ENCODE measurements at places on chromosomes 1 and 21.

GRCh38 chr1:92031281-92032110 lies 1.7 kb downstream of the EPHX4 start:
- peaks cover 2% of the 10 kb centered on the region for H3K4me1 ChIP-seq
- no peak overlapping the region for H3K27ac ChIP-seq
- no peak for DNase-seq
- H3K27me3 ChIP-seq: peaks cover 64% of the 10 kb centered on the region
- no peak overlapping the region for H3K4me3 ChIP-seq

GRCh38 chr1:89701746-89702241 lies 68.9 kb downstream of the LRRC8C start:
- H3K4me3 ChIP-seq: no peak overlapping the region
- H3K4me1 ChIP-seq: peaks cover 40% of the 10 kb centered on the region
- peaks cover 5% of the 10 kb centered on the region for H3K36me3 ChIP-seq
- DNase-seq: no peak

- peaks cover 11% of the 10 kb centered on the region for H3K4me1 ChIP-seq
- H3K36me3 ChIP-seq: no peaks in the 10 kb centered on the region
- no peak overlapping the region for H3K27ac ChIP-seq
- DNase-seq: no peak
Observed at GRCh38 chr1:26996024-26996423, 2.5 kb downstream of the TRNP1 start.

- no peaks in the 10 kb centered on the region for H3K27me3 ChIP-seq
- no peak overlapping the region for H3K4me3 ChIP-seq
- H3K36me3 ChIP-seq: no peaks in the 10 kb centered on the region
- no peak overlapping the region for H3K27ac ChIP-seq
Observed at GRCh38 chr1:65417729-65418128, 2.7 kb upstream of the LEPR start.

DNA sequence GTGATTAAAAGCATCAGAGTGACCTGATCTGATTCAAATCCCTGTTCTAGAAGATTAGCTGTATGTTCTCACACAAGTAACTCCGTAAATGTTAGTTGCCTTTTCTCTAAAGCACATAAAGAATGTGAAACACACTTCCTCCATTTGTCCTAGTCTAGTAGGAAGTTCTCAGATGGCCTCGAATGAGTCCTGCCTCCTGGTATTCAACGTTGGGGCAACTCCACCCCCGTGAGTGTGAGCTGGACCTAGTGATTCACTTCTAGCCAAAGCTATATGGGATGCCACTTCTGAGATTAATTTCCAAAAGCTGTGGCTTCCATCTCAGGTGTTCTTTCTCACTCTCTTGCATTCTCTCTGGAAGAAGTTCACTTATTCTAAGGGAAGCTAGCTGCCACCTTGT lies 267.6 kb downstream of the GPATCH2 start:
- no peak overlapping the region for H3K27ac ChIP-seq
- peaks cover 5% of the 10 kb centered on the region for H3K27me3 ChIP-seq
- DNase-seq: no peak
- H3K4me1 ChIP-seq: no peaks in the 10 kb centered on the region
- no peaks in the 10 kb centered on the region for H3K36me3 ChIP-seq

GRCh38 chr1:20426923-20427322 lies 59.1 kb downstream of the CAMK2N1 start:
- H3K36me3 ChIP-seq: no peaks in the 10 kb centered on the region
- no peak for DNase-seq
- H3K27me3 ChIP-seq: peaks cover 37% of the 10 kb centered on the region
- H3K27ac ChIP-seq: no peak overlapping the region
- H3K4me1 ChIP-seq: no peaks in the 10 kb centered on the region

DNA sequence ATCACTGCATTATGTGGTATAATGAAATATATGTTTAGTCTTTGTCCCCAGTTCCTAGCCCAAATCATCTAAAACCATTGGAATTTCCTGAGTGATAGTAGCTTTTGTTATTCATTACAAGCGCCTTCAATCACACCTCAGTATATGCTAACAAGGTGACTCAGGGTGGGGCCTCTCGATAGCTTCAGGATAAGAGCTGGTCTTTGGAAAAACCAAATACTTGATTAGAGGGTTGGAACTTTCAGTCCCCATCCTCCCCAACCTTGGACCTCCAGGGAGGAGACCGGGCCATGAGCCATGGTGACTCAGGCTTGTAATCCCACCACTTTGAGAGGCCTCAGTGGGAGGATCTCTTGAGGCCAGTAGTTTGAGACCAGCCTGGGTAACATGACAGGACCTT lies 5.1 kb upstream of the BRDT start:
- no peak overlapping the region for H3K27ac ChIP-seq
- DNase-seq: no peak
- no peak overlapping the region for H3K4me3 ChIP-seq
- no peaks in the 10 kb centered on the region for H3K36me3 ChIP-seq
- peaks cover 13% of the 10 kb centered on the region for H3K4me1 ChIP-seq

- peaks cover 60% of the 10 kb centered on the region for H3K4me1 ChIP-seq
- peak overlapping the region; percentile 6 for H3K27ac ChIP-seq
- H3K27me3 ChIP-seq: no peaks in the 10 kb centered on the region
- peaks cover 20% of the 10 kb centered on the region for H3K36me3 ChIP-seq
- H3K4me3 ChIP-seq: peak overlapping the region; percentile 56
Observed at GRCh38 chr1:54400329-54400728, 5.9 kb downstream of the SSBP3 start.

- no peaks in the 10 kb centered on the region for H3K4me1 ChIP-seq
- peak overlapping the region; percentile 39 for H3K27ac ChIP-seq
- H3K36me3 ChIP-seq: peaks cover 4% of the 10 kb centered on the region
- H3K4me3 ChIP-seq: no peak overlapping the region
- H3K27me3 ChIP-seq: peaks cover 38% of the 10 kb centered on the region
- no peak for DNase-seq
Observed at GRCh38 chr1:202247837-202248795, 54.5 kb downstream of the LGR6 start.

GRCh38 chr1:44408212-44408582 lies 3.1 kb downstream of the RNF220 start:
- no peak for DNase-seq
- peaks cover 5% of the 10 kb centered on the region for H3K36me3 ChIP-seq
- peaks cover 17% of the 10 kb centered on the region for H3K4me1 ChIP-seq
- H3K4me3 ChIP-seq: peak overlapping the region; percentile 78
- H3K27ac ChIP-seq: no peak overlapping the region

GRCh38 chr1:206772243-206772937 lies at the start of gene IL10:
Gene IL10, minus strand, starts transcription at chr1:206772494. Its CDS starts 59 bp downstream, at chr1:206772435.
- H3K27me3 ChIP-seq: no peaks in the 10 kb centered on the region
- H3K36me3 ChIP-seq: no peaks in the 10 kb centered on the region
- no peak for DNase-seq
- H3K27ac ChIP-seq: peak within 1 kb of the TSS; percentile 65
- no peak within 1 kb of the TSS for H3K4me3 ChIP-seq

GRCh38 chr1:185257950-185258208 lies 59.2 kb downstream of the IVNS1ABP start:
- H3K36me3 ChIP-seq: peaks cover 4% of the 10 kb centered on the region
- H3K4me1 ChIP-seq: peaks cover 6% of the 10 kb centered on the region
- no peak for DNase-seq
- no peaks in the 10 kb centered on the region for H3K27me3 ChIP-seq
- H3K4me3 ChIP-seq: no peak overlapping the region

DNA sequence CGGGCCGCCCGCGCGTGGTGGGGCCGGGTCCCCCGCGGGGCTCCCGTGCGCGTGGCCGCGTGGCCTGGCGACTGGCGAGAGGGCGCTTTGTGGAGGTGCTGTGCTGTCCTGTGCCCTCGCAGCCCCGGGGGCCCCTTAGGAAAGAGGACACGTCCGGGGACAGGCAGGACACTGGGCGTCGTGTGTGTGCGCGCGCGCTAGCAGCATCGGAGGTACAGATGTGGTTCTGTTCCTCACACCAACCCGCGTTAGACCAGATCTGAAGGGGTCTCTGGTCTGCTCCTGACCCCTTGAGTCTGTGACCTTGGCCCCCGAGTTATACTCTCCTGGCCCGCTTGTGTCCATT lies 489 bp downstream of the ACTN2 start:
- H3K4me3 ChIP-seq: peak overlapping the region; percentile 83
- H3K4me1 ChIP-seq: peaks cover 10% of the 10 kb centered on the region
- H3K36me3 ChIP-seq: peaks cover under 1% of the 10 kb centered on the region
- DNase-seq: no peak

- no peak overlapping the region for H3K27ac ChIP-seq
- H3K27me3 ChIP-seq: peaks cover 7% of the 10 kb centered on the region
- H3K4me3 ChIP-seq: no peak overlapping the region
- no peaks in the 10 kb centered on the region for H3K36me3 ChIP-seq
Observed at GRCh38 chr1:108012553-108012952, 47.6 kb upstream of the VAV3 start.

GRCh38 chr1:230074270-230074669 lies 7.2 kb downstream of the GALNT2 start:
- H3K4me1 ChIP-seq: peaks cover 38% of the 10 kb centered on the region
- peaks cover 2% of the 10 kb centered on the region for H3K36me3 ChIP-seq
- H3K27ac ChIP-seq: no peak overlapping the region
- H3K27me3 ChIP-seq: no peaks in the 10 kb centered on the region
- no peak for DNase-seq

DNA sequence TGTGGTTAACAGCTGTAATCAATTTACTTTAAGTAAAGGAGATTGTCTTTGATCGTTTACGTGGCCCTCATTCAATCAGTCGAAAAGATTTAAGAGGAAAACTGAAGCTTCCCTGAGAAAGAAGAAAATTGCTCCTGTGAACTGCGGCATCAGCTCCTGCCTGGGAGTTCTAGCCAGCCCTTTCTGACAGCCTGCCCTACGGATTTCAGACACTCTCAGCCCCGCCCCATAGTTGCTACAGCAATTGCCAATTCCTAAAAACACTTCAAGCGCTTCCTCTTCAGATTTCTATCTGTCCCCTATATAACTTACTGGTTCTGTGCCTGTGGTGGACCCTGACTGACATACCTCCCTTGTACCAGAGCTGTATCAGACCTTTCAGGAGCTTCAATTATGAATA lies 277.6 kb downstream of the DSCAM start:
- H3K36me3 ChIP-seq: no peaks in the 10 kb centered on the region
- H3K27ac ChIP-seq: no peak overlapping the region
- no peaks in the 10 kb centered on the region for H3K27me3 ChIP-seq
- DNase-seq: no peak
- no peaks in the 10 kb centered on the region for H3K4me1 ChIP-seq
- H3K4me3 ChIP-seq: no peak overlapping the region

DNA sequence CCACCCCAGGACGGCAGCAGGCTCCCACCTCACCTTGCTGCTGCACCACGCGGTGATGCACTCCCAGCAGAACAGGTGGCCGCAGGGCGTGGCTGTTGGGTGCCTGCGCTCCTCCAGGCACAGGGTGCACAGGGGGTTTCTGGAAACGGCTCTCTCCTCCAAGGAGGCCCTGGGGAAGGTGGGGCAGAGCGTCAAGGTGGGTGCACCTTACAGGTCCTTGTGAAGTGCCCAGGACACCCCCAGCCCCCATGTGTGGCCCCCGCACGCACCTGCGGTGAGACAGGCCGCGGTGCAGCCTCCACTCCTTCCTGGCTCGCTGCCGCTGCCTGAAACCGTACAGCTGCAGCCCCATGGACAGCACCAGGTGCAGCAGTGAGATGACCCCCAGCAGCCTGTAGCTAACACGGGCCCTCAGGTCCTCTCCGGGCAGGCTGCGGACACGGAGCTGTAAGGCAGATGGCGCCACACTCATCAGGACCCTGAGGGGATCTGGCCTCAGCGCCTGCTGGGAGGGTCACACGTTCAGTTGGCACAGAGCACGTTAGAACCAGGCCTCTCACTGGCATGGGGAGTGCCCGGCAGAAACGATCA lies 5.8 kb downstream of the PEX10 start:
- H3K27ac ChIP-seq: peak overlapping the region; percentile 74
- H3K4me1 ChIP-seq: peaks cover 15% of the 10 kb centered on the region
- H3K36me3 ChIP-seq: peaks cover under 1% of the 10 kb centered on the region

GRCh38 chr1:183886853-183887252 lies 81.9 kb downstream of the RGL1 start:
- H3K36me3 ChIP-seq: peaks cover 2% of the 10 kb centered on the region
- H3K4me3 ChIP-seq: no peak overlapping the region
- peaks cover 36% of the 10 kb centered on the region for H3K4me1 ChIP-seq
- peaks cover 17% of the 10 kb centered on the region for H3K27me3 ChIP-seq

GRCh38 chr1:239723776-239724367 lies 337.5 kb downstream of the CHRM3 start:
- H3K4me1 ChIP-seq: peaks cover 32% of the 10 kb centered on the region
- no peak overlapping the region for H3K27ac ChIP-seq
- H3K36me3 ChIP-seq: no peaks in the 10 kb centered on the region
- DNase-seq: no peak
- H3K4me3 ChIP-seq: no peak overlapping the region

- H3K4me3 ChIP-seq: no peak overlapping the region
- DNase-seq: no peak
- no peaks in the 10 kb centered on the region for H3K36me3 ChIP-seq
- H3K4me1 ChIP-seq: peaks cover 25% of the 10 kb centered on the region
- no peaks in the 10 kb centered on the region for H3K27me3 ChIP-seq
Observed at GRCh38 chr1:92882819-92883218, 51.0 kb downstream of the RPL5 start.
